ENCODE measurements at places on chromosomes 5 and 9.

GRCh38 chr5:38420691-38421390, 135.6 kb downstream of the LIFR start:
- DNase-seq: peak; percentile 32

DNA sequence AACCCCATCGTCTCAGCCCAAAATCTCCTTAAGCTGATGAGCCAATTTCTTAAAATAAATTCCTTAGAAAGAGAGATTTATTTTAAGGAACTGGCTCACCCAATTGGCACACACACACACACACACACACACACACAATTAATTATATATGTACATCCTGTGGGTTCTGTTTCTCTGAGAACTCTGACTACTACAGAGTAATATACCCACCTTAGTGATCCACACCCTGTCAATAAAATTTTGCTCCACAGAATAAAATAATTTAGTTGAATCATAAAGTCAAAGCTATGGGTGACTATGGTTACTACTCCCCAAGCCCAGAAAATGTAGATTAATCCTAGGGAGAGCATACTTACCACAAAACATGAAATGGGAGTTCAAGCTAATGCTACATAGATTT, 131.0 kb downstream of the DMAC1 start:
- no peak for DNase-seq

DNA sequence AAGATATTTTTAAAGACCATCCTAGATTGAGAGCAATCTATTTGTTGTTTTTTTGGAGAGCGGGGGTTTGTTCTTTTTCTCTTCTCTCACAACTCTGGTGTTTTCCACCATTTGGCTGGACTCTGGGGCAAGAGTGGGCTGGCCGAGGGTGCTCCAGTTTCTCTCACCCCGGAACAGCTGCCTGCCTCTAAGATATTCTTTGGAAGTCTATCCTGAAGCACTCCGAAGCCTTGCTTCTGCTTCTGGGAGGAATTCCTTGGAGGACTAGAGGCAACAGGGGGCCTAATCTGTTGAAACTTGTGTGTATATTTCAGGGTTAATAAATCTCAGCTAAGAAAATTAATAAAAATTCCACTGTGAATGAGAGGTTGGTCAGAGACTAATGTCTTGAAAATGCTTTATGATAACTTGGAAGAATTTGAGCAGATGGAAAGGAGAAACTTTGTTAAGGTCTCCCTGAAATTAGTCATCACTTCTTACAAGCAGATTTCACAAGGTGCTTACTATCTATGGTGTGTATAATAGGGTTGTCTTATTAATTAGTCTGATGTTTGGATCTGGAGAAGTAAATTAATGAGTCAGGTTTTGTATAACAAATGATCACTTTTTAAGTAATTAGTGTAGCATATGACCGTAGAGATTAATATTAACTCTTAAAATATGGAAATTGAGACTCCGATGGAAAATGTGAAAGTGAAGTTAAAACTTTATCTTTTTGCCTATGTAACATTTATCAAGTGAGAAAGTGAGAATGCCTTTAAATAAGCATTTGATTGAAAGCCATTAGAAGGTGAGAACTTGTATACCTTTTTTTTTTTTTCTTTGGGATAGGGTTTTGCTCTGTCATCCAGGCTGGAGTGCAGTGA, 4.0 kb downstream of the MAN2A1 start:
- no peak for DNase-seq

GRCh38 chr9:38284588-38285051, 107.9 kb upstream of the ALDH1B1 start:
- peak; percentile 96 for DNase-seq

DNA sequence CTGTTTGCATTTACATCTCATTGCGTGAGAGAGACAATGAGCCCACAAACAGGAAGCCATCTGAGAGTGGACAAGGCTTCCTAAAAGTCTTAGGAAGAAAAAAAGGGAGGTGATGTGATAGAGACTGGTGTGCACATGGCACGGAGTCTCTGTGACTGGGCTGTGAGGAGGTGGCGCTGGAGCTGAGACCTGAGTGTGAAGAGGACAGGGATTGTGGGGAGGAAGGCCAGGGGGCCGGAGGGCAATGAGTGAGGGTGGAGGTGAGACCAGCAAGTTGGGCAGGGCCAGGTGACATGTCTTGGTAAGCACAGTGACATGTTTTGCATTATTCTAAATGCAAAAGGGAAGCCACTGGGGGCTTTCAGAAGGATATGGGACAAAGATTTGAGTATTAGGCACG, 45.0 kb downstream of the TSPAN17 start:
- peak; percentile 23 for DNase-seq

- DNase-seq: no peak
These were observed 24.8 kb upstream of the ANKRD33B start for GRCh38 chr5:10538789-10539686.

- no peak for DNase-seq
These were observed 47.3 kb downstream of the MTRR start for GRCh38 chr5:7916171-7916804.

Measured in NCI-H345 (cell line).